ENCODE measurements at places on chromosomes 13 and 19.

- no peak for DNase-seq
Observed at GRCh38 chr13:102136735-102137296, 265.0 kb downstream of the FGF14 start.

DNA sequence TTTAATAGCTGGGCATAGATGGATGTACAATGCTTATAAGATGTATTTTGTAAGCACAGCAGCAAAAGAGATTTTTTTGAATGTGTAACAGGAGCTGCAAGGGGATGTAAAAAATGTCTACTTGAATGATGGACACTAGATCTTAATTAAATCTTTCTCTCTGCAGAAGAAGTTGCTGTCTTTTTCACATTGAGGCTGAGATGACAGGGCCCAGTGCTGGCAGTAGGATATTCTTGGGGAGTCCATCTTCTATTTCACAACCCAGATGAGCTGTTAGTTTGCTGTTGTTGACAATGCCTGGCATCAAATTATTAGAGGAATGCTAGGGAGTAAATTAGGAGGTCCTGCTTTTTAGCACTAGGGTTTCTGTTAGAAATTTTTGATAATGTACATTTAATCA is 698.7 kb downstream of the SLITRK5 start:
- DNase-seq, result no peak

- no peak for DNase-seq
Observed at GRCh38 chr19:56109226-56109625, 11.9 kb downstream of the ZNF787 start.

DNA sequence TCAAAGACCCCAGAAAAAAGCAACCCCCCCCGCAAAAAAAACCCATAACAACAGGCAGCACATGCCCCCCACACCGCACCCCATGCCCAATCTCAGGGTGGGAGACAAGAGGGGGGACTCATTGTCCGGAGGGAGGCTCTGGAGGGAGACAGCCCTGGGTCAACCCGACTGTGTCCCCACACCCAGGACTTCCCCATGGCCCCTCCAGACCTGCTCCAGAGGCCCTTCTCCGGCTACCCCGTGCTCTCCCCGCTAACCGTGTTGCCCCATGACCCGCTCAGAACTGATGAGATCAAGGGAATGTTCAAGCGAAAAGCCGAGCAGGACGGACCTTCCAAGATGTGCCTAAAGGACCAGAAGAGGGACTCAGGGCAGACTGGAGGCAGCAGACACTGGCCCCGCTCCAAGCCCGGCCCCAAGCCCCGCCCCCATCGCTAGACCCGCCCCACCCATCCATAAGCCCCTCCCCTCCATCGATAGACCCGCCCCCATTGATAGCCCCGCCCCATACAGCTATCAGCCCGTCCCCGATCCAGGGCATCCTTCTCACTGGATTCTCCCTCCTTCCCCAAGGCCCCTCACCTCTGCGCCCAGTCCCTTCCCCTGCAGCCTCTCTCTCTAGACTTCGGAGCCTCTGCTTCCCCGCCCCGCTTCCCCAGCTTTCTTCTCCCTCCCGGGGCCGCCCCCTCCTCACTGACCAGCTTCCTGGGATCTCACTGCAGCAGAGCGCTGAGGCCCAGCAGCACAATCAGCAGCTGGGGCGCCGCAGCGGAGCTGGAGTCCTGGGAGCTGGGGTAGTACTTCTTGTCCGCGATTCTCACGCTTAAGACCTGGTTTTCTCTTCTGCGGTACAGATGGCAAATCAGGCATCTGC is 2.2 kb downstream of the BST2 start:
- peak; percentile 68 for DNase-seq

- no peak for DNase-seq
Observed at GRCh38 chr13:109403012-109403421, 383.4 kb downstream of the IRS2 start.

GRCh38 chr19:13573056-13573667 is 66.9 kb upstream of the CACNA1A start:
- DNase-seq, result no peak

GRCh38 chr19:9161427-9161826 is 17.4 kb upstream of the OR7D2 start:
- no peak for DNase-seq

- DNase-seq, result no peak
Observed at GRCh38 chr13:68030152-68030809, 800.1 kb upstream of the PCDH9 start.

- DNase-seq, result no peak
Observed at GRCh38 chr13:80250213-80250810, 90.6 kb downstream of the SPRY2 start.

- DNase-seq, result no peak
Observed at GRCh38 chr13:26967119-26968038, 204.2 kb downstream of the USP12 start.

DNA sequence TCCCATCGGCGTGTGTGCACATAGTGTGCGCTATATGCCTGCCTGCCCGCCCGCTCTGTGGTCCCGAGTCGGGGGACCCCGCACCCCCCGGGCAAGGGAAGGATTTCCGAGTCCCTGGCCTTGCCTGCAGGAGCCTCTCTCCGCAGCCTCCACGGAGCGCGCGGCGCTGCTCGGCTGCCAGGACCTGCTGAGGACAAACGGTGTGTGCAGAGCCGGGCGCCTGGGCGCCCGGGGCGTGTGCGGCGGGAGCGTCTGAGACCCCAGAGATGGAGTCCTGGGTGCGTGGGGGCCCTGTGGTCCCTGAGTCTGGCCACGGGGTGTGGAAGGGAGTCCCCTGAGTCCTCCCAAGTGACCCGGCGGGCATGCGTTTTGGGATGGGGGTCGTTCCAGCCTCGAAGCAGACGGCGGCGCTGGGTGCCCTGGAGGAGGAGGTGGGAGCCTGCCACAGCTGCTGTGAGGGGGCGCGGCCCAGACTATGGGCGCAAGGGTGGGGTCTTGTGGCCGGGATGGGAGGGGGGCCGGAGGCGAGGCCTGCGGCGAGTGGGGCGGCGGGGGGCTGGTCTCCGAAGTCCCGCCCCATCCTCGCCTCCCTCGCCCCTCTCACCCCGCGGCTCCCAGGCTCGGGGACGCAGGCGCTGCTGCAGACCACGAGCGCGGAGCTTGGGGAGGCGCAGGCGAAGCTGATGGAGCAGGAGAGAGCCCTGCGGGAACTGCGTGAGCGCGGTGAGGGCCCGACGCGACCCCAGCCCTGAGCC is 25.3 kb downstream of the CLEC4M start:
- DNase-seq, result no peak

DNA sequence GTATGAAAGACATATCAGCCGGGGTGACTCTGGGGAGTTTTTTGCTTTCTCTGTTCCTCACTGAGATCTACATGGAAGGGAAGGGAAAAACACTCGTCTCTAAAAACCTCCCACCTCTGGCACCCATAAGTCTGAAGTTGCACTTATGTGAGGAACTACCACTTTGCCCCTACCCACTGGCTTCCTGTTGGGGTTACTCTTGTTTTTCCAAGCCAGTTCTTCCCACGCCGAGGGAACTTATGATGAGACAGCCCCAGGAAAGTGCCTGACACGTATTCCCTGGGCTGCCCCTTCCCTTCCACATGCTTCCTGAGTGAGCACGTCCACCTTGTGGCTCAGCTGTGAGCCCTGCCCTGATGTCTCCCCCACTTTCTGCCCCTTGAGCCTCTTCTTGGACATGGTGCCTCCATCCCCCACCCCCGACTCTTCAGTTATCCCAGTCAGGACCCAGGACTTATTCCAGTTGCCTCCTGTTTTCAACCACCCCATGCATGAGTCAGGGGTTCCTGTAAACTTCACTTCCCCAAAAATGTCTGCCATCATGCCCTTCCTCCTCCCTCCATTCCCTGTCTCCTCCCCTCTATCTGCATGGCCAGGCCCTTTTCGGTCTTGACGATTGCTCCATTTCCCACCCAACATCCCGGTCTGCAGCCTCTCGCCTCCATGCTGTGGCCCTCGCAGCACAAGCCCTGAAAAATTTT is 5.1 kb upstream of the SIGLEC7 start:
- DNase-seq, result no peak

DNA sequence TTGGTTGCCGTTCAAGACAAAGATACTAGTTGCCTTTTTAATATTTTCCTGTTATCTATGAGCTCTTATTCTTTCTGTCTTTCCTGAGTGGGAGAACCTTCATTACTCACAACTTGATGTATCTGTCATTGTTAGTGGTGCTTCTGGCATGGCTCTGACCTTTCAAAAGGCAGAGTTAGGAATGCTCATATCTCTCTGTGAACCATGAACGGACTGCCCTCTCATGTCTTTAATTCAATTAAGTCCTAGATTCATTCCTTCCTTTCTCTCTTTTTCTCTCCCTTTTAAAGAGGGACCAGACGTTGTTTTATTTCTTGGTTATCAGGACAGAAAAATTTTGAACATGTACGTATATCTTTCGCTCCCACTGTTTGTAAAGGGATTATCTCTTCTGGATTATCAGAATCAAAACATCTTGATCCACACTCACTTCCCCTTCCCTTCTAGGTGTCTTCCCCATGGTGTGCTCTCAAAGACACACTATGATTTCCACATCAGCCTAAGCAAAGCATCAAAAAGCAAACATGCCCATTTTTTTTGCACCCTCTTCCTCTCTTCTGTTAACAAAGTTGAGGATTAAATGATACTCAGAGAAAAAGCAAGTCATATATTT is 90.3 kb downstream of the LRCH1 start:
- DNase-seq, result no peak

DNA sequence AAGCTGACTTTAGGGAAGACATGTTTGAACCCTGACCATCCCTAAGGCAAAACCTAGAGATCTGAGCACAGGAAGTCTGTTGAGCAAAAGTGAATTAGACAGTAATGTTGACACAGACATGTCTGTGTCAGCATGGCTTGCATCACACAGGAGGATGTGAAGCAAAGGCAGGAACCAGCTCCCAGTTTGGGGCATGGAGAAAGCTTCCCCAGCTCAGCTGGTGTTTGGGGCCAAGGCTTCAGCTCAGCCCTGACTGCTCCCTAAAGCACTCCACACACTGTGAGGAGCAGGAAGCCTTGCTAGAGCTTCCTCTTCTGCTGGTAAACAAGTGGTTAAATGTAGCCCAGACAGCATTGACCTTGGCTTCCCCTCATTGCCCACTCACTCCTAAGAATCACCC is 153.8 kb upstream of the UBL3 start:
- DNase-seq, result no peak

DNA sequence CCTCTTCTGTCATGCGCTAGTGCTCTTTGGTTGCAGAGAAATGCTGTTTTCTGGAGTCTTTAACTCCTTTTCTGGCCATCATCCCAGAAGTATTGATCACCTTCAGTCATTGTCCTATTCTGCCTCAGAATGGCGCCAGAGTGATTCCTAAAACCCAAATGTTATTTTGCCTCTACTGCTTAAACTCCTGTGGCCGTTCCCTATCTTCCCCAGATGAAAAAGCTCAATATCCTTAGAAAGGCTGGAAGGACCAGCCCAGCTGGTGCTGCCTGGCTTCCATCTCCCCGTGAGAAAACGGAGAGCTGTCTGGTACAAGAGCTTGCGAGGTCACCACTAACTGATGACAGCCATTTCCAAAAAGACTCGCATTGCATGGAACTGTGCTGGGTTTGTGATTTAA is 179.1 kb downstream of the RBM26 start:
- no peak for DNase-seq

DNA sequence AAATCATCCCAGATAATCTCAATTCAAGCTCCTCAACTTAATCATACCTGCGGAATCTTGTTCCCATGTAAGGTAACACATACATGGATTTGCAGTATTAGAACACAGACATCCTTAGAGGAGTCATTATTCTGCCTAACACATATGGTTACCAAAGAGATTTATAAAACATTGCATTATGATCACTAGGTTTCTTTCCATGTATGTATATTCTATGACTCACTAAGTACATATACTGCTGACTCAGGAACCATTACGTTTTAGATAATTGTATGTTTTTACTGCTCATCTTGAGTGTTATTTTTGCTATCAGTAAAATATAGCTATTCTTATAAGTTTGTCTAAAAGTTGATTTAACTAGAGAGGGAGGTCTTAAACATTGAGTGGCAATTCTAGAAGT is 182.9 kb downstream of the SLITRK6 start:
- peak; percentile 52 for DNase-seq

DNA sequence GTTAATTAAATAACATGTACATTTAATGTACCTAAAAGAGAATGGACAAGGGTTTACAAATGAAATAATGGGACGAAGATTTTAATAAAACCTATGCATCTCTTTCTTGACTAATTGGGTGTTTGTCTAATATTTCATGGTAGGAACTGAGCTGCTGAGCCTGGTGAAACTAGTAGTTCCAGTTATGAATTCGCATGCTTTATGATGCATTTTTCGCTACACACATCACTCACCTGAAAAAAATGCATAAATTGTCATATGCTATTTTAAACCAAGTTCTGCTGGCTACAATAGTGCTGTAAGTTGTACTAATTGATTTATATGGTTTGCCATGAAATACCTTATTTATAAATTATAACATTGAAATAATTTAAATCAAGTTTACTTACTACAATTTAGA is 806.8 kb upstream of the SLITRK5 start:
- no peak for DNase-seq

DNA sequence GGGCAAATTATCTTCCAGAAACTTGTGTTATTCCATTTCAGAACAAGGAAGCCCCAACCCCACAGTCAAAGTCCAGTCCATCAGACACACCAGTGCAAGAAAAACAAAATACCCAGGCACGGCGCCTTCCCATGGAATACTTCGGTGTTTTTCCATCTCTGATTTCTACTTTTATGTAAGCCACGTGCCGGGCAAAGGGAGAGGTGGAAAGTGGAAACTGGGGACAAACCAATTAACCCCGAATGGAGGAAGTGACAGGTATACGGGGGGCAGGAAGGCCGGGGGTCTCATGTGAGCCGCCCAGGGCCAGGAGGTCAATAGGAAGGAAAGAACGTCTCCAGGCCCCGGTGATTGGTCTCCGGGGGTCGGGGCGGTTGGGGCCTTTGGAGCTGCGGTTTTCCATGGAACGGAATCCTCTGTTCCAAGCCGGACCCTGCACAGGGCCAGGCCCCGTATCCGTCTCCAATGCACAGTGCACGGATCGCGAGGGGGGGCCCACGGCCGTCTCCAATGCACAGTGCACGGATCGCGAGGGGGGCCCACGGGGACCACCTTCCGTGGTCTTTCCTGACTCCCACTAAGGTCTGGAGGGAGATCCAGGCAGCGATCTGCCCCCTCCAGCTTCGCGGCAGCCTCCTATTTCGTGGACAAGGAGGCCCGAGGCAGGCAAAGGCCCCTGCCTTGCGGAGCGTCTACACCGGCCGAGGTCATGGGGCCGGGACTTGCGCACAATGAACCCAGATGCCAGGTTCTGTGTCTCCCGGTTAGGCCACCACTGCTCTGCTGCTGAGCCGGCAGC is 79.7 kb downstream of the GADD45B start:
- no peak for DNase-seq

- DNase-seq, result peak; percentile 49
Observed at GRCh38 chr19:8307400-8307964, 676 bp downstream of the CD320 start.

- DNase-seq, result no peak
Observed at GRCh38 chr13:24288870-24289269, 20.5 kb upstream of the C1QTNF9 start.

GRCh38 chr13:22432690-22433089 is 748.1 kb upstream of the SGCG start:
- peak; percentile 0 for DNase-seq

DNA sequence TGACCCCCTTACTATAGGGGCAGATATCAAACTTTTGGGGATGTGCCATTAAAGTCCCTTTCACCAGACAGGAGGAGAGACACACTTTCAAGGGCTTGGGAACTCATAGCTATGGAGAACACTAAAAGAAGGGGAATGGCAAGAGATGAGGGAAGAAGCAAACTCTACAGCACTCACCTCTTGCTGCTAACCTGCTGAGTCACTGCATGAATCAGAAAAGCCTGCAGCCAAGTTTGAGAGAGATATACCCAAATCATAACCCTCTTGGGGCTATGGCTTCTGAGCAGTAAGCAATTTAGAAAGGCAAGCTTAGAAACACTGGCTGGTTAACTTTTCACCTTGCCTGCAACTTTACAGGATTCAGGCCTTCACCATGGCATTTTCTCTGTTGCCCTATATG is 1028.0 kb downstream of the UQCRFS1 start:
- peak; percentile 5 for DNase-seq

Measured in RKO (cell line).